ENCODE measurements at places on chromosomes 1 and 21.

GRCh38 chr1:37562984-37563383 is 6.2 kb downstream of the DNALI1 start:
- H3K4me1 ChIP-seq = no peaks in the 10 kb centered on the region
- DNase-seq = no peak
- no peak overlapping the region for H3K4me3 ChIP-seq
- H3K36me3 ChIP-seq = peaks cover 38% of the 10 kb centered on the region
- H3K27ac ChIP-seq = no peak overlapping the region

- H3K4me3 ChIP-seq = no peak overlapping the region
- no peaks in the 10 kb centered on the region for H3K36me3 ChIP-seq
- no peak for DNase-seq
- H3K27ac ChIP-seq = no peak overlapping the region
Observed at GRCh38 chr21:35614396-35614921, 445.9 kb downstream of the SETD4 start.

DNA sequence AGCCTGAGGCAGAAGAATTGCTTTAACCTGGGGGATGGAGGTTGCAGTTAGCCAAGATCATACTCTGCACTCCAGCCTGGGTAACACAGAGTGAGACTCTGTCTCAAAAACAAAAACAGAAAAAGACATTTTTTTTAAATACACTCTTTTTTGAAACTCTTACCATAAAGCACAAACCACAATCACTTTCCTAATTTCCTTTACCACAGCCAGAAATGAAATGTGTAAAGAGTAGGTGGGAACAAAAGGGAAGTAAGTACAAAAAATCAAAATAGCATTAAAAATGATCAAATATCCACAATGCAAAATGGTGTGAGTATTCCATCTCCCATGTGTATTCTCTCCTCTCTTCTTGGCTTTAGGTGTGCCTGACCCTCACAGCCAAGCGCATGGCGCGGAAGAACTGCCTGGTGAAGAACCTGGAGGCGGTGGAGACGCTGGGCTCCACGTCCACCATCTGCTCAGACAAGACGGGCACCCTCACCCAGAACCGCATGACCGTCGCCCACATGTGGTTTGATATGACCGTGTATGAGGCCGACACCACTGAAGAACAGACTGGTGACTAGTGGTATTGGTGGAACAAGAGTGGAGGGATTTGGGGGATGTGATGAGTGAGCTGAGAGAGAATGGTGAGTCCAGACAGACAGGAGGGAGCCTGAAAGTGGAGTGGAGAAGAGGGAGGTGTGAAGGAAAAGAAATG is 14.9 kb downstream of the ATP1A4 start:
- H3K27ac ChIP-seq = no peak overlapping the region
- H3K4me1 ChIP-seq = no peaks in the 10 kb centered on the region
- no peaks in the 10 kb centered on the region for H3K27me3 ChIP-seq
- no peaks in the 10 kb centered on the region for H3K36me3 ChIP-seq
- no peak overlapping the region for H3K4me3 ChIP-seq

DNA sequence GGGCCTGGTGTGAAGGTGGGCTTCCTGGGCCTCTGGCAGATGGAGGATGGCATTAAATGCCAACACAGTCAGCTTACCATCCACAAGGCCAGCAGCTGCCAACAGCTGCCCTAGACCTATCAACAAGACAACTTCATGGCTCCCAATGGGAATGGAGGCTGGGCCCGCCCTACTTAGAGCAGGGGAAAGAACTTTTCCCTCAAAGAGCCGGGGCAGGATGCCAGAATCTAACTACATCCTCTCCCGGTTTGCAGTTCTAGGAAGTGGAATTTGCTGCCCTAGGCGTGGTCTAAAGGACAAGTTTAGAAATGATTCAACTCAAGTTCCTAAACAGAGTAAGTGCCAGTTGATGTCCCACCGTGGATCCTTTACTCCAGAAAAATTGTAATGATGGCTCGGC is 13.1 kb downstream of the ICMT start:
- no peak for DNase-seq
- no peaks in the 10 kb centered on the region for H3K4me1 ChIP-seq
- no peak overlapping the region for H3K4me3 ChIP-seq
- H3K36me3 ChIP-seq = peaks cover 43% of the 10 kb centered on the region

- H3K4me3 ChIP-seq = no peak overlapping the region
- no peaks in the 10 kb centered on the region for H3K27me3 ChIP-seq
- no peaks in the 10 kb centered on the region for H3K4me1 ChIP-seq
Observed at GRCh38 chr1:50667272-50667671, 244.0 kb upstream of the DMRTA2 start.

GRCh38 chr1:21843996-21844395 is 31.9 kb downstream of the LDLRAD2 start:
- H3K4me1 ChIP-seq = no peaks in the 10 kb centered on the region
- no peak for DNase-seq
- H3K27me3 ChIP-seq = no peaks in the 10 kb centered on the region
- H3K36me3 ChIP-seq = no peaks in the 10 kb centered on the region

- H3K4me3 ChIP-seq = no peak overlapping the region
- peaks cover 15% of the 10 kb centered on the region for H3K4me1 ChIP-seq
- DNase-seq = no peak
- no peak overlapping the region for H3K27ac ChIP-seq
Observed at GRCh38 chr1:119556423-119556822, 49.4 kb downstream of the HSD3B1 start.

DNA sequence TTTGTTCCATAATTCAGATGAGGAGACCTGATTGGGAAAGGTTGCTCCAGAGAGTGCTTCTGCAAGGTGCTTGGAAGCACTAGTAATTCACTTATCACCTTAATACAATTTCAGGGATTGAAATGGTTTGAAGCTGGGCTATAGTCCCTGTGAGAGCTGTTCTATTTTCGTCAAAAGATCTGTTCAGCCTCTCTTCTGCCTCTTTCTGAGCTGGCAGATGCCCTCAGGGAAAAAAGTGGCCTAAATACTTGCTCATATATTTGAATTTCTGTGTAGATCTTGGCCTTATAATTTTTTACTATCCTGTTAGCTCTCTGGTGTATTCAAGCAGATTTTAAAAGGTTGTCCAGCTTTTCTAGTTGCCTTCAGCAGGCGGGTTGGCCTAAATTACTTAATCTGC is 22.3 kb downstream of the C1orf146 start:
- no peaks in the 10 kb centered on the region for H3K27me3 ChIP-seq
- H3K4me1 ChIP-seq = no peaks in the 10 kb centered on the region
- H3K27ac ChIP-seq = no peak overlapping the region
- DNase-seq = no peak

DNA sequence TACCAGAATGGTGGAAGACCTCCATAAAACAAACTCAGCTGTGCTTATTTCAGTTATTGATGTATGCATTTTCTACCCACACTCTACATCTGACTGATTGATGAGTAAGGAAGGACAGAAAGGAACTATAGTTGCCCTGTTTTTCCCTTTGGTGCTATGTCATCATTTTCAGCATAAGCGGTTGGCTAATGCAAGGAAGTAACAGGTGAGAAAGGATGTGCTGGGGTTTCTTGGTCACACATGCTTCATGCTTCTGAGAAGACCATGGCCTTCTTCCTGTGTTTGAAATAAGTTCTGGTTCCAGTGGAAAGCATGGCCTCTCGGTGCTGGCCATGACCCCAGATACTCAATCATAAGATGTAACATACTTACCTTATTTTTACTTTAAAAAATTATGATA is 541.2 kb downstream of the PTPRU start:
- no peaks in the 10 kb centered on the region for H3K36me3 ChIP-seq
- no peak overlapping the region for H3K27ac ChIP-seq
- no peaks in the 10 kb centered on the region for H3K4me1 ChIP-seq
- H3K4me3 ChIP-seq = no peak overlapping the region

GRCh38 chr1:22119626-22120468 is 23.1 kb downstream of the WNT4 start:
- no peak overlapping the region for H3K4me3 ChIP-seq
- no peaks in the 10 kb centered on the region for H3K36me3 ChIP-seq
- no peak for DNase-seq
- no peak overlapping the region for H3K27ac ChIP-seq

- H3K27me3 ChIP-seq = no peaks in the 10 kb centered on the region
- H3K27ac ChIP-seq = no peak overlapping the region
- no peak overlapping the region for H3K4me3 ChIP-seq
- peaks cover 11% of the 10 kb centered on the region for H3K4me1 ChIP-seq
Observed at GRCh38 chr1:25643929-25644328, 27.3 kb downstream of the MAN1C1 start.

GRCh38 chr1:59691261-59691660 is 123.5 kb upstream of the HOOK1 start:
- no peaks in the 10 kb centered on the region for H3K27me3 ChIP-seq
- H3K27ac ChIP-seq = no peak overlapping the region
- H3K4me1 ChIP-seq = no peaks in the 10 kb centered on the region
- no peak for DNase-seq
